ENCODE measurements at places on chromosomes 7 and 10.

DNA sequence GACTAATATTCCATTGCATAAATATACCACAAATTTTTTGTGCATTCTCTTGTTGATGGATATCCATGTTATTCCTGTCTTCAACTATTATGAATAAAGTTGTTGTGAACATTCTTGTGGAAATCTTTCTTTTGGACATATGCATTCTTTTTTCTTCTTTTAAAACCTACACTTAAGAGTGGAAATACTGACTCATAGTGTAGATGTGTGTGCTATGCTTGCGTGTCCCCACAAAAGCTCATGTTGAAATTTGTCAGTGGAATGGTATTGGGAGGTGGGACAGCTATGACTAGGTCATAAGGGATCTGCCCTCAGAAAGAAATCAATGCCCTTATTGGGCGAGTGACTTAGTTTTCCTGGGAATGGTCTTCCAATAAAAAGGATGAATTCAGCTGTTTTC is 203.6 kb upstream of the PRSS58 start:
- DNase-seq = no peak

DNA sequence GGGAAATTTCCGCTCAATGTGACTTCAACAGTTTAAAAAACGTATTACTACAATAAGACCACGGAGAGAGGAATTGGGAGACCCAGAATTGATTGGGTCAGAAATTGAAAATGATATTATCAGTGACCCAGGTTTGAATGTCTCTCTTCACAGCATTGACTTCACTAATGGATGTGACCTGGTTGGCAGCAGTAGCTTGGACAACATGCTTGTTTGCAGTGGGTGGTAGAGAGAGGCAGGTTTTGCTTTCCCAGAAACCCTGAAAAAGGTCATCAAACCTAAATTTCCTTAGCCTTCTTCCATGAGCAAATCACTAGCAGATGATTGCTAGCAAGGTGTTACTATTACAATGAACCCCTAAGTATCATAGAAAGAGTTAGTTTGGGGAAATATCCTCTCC is 89.7 kb upstream of the ANTXRL start:
- DNase-seq = no peak

GRCh38 chr10:119221201-119221600 is 13.8 kb downstream of the GRK5 start:
- no peak for DNase-seq

GRCh38 chr10:59284118-59284975 is 78.0 kb downstream of the FAM13C start:
- DNase-seq = no peak

- no peak for DNase-seq
Measured at GRCh38 chr10:129800796-129801340, 163.2 kb downstream of the EBF3 start.

GRCh38 chr10:22683140-22683389 is 31.3 kb downstream of the PIP4K2A start:
- no peak for DNase-seq

DNA sequence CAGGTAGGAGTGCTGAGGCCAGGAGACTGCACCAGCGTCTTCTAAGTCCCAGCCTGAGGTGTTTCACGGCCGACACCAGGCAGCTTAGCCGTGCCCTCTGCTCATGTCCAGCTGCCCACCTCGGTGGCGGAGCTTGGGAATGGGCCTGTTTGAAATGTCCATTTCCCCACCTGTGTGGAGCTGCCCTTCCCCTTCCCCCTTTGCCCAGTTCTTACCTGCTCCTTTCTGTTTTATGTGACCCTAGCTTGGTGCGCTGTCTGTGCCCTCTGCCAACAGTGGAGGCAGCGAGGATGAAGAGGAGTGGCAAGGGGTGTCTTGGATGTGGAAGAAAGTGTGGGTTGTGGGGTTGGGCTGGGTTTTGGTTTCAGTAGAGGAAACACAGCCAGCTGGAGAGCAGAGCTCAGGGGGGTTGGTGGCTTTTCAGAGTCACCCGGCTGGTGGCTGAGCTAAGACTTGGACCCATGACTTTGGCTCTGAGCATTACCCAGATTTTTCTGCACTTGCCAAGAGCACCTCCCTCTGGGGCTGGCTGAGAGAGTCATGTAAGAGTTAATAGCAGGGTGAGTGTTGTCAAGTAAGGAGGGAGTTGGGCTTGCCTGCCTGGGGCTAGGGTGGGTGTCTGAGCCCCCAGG is 37.4 kb downstream of the GBX1 start:
- no peak for DNase-seq

DNA sequence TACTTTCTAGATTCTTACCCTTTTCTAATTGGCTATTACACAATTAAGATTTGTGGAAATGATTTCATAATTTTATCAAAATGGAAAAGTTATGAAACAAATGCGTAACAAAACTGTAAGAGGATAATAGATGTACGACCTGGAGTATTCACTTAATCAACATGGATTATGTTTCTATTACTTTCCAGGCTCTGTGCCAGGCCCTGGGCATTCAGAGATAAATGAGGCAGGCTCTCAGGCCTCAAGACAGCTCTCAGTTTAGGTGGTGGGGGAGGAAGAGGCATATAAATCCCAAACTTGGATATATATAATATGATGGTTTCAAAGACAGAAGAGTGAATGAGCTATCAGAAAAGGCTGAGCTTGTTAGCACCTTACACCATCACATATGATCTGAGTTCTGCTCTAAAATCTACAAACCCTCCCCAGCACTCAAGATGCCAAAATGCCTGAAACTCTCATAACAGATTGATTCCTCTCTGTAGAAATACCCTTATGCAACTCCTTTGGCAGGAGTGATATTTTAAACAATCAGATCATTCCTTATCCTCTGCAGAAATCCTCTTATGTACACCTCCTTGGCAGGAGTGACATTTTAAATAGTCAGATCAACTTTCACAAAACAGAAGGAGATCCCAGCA is 42.5 kb downstream of the ACBD5 start:
- DNase-seq = no peak

GRCh38 chr10:59393349-59393748 is 31.0 kb upstream of the FAM13C start:
- DNase-seq = no peak

GRCh38 chr10:112695539-112695938 is 248.5 kb downstream of the VTI1A start:
- DNase-seq = no peak

DNA sequence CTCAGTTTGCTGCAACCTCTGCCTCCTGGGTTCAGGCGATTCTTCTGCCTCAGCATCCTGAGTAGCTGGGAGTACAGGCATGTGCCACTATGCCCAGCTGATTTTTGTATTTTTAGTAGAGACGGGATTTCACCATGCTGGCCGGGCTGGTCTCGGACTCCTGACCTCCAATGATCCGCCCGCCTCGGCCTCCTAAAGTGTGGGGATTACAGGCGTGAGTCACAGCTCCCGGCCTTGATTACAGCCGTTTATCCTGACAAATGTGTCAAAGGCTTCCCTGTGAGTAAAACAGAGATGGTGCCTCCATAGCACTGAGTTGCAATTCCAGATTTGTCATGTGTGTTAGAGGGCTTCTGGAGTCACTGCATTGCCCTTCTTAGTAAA is 273.7 kb downstream of the CCDC3 start:
- no peak for DNase-seq

- no peak for DNase-seq
Measured at GRCh38 chr10:83045731-83046130, 1093.6 kb upstream of the GHITM start.

- no peak for DNase-seq
Measured at GRCh38 chr7:80779456-80779855, 139.4 kb downstream of the SEMA3C start.

Data from activated T-cell treated with anti-CD3 and anti-CD28 coated beads for 48 hours (primary cell).